ENCODE measurements at places on chromosomes 5 and 9.

GRCh38 chr9:129394061-129394885, 216.2 kb upstream of the IER5L start:
- DNase-seq: no peak

DNA sequence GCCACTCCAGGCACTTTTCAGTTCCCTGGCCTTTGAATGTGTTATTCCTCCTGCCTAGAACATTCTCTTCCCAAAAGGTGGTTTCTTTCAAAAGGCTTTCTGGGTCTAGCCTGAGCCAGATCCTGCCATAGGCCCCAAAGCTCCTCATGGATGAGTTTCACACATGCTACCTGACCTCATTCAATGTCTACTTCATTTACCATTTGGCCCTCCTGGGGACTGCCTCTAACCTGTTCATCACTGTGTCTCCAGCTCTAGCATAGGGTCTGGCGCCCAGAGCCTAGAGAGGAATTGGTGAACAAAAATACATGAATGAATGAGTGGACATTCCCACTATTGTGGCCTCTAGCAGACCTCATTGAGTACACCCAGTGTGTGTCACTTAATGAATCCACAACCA, 5.4 kb upstream of the P4HA2 start:
- DNase-seq: no peak

DNA sequence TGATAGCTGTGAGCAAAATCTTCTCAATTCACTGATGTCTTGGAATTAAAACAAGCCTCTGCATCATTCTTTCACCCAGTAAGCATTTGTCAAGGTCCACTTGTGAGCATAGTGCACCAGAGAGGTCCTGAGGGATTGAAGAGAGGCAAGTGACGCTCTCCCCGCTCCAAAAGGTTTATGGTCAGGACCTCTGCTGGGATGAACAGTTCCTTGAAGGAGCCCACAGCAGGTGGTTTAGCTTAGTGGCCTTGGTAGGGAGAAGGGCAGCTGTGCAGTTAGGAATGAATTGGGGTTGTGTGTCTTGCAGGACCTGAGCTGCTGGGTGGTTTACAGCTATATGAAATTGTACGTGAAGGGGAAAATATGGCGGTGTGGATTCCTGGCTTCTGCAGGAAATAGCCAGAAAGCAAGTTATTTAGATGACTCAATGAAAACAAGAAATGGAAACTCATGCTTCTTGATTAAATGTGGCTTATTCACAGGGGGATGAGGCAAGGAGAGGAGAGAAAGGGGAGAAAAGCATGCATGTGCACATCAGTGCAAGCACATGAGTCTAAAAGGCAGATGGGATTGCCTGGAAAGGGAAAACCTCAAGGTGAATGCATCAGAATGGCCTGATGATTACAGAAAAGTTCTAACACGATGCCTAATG, 42.0 kb downstream of the SUB1 start:
- DNase-seq: no peak

GRCh38 chr5:120199559-120199958, 264.5 kb upstream of the PRR16 start:
- no peak for DNase-seq

DNA sequence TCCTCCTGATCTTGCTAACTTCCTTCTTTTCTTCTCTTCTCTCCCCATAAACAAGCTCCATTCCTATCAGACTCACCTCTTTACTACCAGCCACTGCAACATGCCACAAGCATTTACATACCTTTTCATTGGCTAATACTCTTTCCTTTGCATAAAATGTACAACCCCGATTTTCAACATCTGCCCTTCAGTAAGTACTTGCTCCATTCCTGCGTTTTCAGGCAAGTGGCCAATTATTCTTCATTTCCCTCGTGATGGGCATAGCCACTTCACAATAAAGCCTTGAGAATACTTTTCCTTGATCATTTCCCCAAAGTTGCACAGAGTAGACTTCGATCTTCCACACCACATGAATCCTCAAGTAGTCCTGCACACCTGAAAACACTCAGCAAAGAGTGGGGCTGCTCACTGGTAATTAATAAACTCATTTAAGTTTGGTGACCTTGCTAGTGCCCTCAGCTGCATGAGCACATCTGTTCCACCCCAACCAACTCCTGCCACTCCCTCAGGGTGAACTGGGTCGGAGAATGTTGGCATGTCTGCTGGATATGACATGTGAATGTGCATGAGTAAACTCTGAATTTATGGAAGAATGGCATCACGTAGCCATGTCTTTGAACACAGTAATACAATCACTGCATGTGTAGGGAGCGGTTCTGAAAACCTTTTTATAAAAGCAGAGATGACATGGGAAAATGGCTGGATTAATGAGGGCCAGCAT, 535.8 kb downstream of the SEMA5A start:
- DNase-seq: no peak

GRCh38 chr5:62509806-62510205, 68.8 kb upstream of the LRRC70 start:
- DNase-seq: no peak

DNA sequence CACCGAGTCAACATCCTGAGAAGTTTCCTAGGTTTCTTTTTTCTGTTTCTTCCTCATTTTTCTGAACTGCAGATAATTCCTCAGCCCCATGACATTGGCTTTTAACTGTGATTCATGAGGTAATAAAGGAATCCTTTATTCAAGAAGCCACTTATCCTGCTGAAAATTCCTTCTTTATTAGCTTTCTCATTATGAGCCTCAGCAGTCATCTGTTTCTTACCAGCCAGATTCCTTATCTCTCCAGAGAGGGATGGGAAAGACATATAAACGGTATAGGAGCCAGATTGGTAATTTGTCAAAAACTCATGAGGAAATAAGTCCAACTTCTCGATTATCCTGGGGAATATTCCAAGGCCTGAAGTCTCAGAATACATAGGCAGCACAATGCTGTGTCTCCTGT, 465.4 kb downstream of the ICE1 start:
- DNase-seq: no peak

DNA sequence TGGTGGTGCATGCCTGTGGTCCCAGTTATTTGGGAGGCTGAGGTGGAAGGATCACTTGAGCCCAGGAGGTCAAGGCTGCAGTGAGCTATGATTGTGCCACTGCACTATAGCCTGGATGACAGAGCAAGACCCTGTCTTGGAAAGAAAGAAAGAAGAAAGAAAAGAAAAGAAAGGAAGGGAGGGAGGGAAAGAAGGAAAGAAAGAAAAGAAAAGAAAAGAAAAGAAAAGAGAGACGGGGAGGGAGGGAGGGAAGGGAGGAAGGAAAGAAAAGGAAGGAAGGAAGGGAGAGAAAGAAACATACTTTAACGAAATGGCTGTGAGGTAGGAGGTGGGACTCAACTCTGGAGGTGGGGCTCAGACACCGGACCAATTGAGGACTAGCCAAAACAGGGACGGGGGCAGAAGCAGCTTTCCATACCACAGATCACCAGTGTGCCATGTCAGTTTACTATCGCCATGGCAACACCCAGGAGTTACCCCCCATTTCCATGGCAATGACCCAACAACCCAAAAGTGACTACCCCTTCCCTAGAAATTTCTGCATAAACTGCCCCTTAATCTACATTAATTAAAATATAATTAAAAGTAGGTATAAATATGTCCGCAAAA, 21.3 kb downstream of the PTGES start:
- DNase-seq: no peak

DNA sequence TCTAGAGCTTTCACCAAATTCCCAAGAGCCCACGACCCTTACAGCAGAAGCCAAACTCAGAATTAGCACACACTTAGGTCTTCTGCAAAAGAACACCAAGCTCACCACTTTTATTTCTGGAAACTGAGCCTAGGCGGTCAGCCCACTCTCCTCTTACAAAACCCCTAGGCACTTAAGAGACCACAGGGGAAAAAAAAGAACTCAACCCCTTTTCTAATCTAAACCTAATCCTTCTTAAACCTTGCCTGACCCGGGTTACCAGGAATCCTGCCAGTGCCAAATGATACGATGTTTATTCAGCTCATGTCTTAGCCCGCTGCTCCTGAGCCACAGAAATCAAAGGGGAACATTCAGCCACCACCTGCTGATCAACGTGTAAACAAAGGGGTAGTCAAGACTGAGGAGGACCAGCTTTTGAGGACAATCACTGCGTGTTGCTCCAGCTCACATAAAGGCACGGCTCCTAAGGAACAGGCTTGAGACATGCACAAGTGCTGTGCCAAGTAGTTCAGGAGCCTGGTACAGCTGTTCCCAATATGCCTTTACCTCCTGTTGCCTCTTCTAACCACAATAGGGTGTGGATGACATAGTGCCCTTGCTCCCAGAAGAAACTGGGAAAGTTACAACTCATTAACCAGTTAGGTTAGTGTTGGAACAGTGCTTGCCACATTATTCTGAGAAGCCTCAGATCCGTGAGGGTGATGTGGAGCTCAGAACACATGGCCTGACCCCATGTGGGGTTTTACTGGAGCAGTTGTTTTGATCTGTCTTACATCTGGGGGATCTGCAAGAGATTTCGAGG, 49.3 kb downstream of the ZFAND5 start:
- DNase-seq: no peak

- no peak for DNase-seq
Measured at GRCh38 chr9:85430659-85431338, 311.0 kb downstream of the AGTPBP1 start.

DNA sequence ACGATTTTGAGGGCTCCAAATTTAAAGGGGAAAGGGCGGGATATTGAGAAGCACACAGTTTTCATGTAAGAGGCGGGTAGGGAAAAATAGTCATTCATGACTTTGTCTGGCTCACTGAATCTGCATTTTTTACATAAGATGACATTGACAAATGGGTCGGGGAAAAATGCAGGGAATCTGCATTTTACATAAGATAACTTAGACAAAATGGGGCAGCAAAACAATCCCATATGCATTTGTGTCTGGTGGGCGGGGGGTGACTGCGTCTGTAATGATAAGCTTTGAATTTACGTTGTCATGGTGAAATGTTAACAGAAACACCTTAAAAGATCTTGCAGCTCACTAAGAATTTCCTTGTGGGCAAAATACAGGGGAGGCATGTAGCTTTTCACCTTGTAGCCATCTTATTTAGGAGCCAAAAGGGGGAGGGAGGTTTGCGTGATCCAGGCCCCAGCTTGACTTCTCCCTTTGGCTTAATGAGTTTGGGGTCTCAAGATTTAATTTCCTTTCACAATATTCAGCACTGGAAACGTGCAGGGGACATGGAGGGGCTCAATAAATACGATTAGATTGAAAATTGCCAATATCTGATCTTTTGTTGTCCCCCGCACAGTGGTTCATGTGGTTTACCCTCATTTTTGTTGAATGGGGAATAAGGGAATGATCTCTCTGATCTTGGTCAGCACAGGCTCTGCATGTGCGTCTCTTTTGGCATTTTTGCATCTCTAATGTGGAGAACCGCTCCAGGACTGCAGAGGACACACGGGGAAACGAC, 41.1 kb upstream of the GADD45G start:
- no peak for DNase-seq

GRCh38 chr9:136100700-136101614, 5.9 kb upstream of the NACC2 start:
- no peak for DNase-seq

DNA sequence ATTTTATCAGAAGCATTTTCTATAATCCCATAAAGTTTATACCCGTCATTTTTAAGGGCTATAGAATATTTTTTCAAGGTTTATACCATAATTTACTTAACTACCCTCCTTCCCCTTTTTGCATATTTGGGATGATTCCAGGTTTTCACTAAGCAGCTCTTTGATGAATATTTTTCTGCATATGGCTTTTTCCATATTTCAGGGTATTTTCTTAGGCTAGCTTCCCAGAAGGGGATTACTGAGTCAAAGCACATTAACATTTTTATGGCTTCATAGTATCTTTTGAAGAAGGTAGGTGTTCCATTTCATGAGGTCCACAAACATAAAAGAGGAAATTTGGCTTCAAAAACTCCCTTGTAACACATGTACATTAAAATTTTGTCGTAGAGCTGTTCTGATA, 14.6 kb upstream of the COL15A1 start:
- DNase-seq: no peak

- DNase-seq: no peak
Measured at GRCh38 chr9:125638239-125639045, 68.6 kb downstream of the MAPKAP1 start.

GRCh38 chr5:27140831-27141230, 102.4 kb upstream of the CDH9 start:
- DNase-seq: no peak

DNA sequence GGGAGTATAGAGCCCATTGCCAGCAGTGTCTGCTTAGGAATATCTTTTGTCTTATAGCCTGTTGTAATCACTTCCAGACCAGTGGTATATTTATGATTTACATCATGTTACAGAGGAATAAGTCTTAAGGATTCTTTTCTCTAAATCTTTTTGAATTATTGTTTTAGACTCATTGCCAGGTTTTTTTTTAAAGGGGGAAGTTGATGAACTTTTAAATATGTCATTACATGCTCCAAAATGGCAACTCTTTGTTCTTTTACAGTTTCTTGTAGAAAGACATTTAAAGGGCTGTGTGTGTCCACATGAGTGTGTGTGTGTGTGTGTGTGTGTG, 59.4 kb upstream of the NFIB start:
- DNase-seq: no peak

GRCh38 chr5:109452661-109453060, 42.9 kb upstream of the PJA2 start:
- DNase-seq: no peak

DNA sequence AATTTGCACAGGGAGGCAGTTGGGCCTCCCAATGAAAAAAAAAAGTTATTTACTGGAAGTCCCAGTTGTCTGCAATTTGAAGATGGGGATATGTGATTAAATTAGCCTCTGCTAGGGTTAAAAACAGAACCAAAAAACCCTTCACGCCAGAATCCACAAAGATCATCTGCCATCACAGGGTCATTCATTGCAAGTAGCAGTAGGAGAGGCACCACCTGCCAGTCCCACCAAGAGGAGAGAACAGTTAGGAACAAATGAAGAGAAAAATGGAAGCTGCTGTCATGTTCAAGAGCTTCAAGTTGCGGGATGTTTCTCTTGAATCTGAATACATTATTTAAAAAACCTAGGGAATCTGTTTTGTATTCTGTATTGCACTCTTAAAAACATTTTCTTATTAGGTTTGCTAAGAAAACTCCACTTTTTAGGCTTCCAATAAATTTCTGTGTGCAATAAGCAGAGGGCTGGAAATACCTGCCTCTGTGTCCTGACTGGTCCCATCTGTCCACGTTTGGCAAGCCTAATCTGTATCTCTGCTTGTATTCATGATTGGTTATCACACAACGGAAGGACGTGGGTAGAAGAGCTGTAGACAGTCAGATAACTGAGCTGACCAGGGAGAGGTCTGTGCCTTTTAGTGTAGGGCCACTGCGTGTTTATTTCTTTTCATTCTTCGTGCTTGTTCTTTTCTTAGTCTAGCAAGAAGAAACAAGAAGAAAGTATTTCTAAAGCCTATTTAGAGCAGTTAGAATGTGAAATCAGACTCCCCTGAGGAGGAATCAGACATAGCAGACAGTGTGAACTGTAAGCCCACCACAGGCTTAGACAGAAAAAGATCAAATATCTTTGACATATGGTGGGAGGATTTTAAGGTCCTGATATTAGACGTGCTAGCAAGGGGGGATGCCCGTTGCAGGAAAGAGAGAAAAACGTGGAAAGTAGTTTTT, 630.6 kb upstream of the SEMA6A start:
- no peak for DNase-seq

- no peak for DNase-seq
Measured at GRCh38 chr5:141510850-141511601, 22.1 kb downstream of the PCDHGC5 start.

Measured in AML-193 (cell line).